Activated T-helper 1 cell treated with anti-CD3 and anti-CD28 coated beads, Interleukin-2, amount 50 U/mL, for 16 hours (primary cell): ENCODE measurements at places on chromosomes 2 and 18.

DNA sequence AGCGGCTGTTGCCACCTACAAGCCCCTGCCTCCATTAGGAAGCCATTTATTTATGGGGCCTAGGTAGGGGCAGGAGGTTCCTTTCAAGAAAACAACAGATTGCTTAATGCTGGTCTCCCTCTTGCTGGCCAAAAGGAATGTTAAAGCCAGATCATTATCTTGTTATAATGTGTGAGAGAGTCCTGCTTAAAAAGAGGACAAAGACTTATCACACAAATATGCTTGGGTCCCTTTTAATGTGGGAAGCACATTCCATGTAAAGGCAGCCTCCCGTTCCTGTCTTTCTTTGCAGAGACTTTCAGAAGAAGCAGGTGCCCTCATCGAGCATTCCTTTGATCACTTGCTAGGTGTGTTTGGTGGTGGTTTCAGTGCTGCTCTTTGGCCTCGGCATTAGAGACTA, 76.4 kb downstream of the AGAP1 start:
- DNase-seq, result no peak

DNA sequence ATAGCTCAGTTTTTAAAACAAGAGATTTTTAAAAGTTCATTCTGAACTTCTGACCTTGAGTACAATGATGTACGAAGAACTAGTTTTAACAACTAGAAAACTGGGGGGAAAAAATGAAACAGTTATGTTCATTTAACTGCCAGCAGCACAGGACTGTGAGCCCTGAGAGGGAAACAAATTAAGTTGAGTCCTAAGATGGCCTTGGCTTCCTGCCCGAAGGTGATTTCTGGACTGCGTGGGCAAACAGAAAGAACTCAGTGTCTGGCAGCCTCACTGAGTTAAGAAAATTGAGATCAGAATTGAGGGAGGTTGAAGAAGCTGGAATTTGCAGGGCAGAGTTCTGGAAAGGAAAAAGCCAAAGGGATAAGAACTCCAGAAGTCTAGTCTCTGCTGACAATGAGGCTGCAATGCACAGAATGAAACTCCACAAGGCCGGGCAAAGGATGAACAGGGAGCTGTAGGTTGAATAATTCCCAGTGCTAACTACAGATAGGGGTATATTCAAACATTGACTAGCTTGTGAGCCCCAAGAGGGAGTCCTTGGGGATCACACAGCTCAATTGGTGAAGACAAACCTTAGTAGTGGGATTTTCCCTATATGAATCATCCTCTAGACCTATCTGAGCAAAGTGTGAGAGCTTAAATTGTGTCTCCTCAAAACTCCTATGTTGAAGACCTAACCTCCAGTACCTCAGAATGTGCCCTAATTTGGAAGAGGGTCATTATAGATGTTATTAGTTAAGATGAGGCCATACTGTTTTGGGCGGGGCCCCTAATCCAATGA, 13.1 kb upstream of the CRACDL start:
- DNase-seq, result no peak

GRCh38 chr18:63083555-63083954, 236.0 kb downstream of the BCL2 start:
- DNase-seq, result no peak

DNA sequence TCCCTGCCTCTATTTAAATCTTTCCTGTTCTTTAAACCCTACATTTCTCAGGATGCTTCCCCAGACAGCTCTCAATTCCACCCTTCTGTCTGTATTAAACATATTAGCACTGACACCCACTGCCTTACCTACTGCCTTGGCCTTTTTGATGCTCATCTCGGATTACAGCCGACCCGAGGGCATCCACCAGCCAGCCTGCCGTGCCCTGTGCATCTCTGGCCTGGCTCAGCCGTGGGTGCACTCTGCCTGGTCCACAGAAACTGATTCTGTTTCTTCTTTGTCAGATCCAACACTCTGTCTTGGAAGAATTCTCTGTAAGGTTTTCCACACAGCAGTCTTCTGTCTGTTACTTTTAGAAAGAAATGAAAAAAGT, 27.2 kb downstream of the TANC1 start:
- DNase-seq, result no peak

DNA sequence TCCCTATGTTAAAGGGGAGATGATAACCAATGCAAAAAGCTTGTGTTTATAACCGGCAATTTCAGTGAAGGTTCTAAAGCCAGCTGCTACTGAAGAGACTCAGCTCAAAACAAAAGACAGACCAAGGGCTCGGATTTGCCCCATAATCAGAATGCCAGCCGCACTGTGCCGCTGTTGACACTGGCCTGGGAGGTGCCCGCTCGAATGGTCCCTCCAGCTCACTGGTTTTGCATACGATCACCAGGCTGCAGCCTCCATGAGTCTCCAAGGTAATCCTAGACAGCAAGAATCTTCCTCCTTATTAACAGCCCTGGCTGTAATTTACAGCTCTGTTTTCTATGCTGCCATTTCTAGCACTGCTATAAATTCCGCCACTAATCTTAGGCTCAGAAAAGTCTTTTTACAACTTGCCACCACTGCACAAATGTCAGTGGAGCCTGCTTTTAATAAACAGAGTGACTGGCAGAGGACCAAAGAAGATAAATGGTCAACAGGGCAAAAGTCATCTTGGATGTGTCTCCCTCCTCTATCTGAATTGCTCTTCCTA, 155.7 kb upstream of the SH3BP4 start:
- no peak for DNase-seq

DNA sequence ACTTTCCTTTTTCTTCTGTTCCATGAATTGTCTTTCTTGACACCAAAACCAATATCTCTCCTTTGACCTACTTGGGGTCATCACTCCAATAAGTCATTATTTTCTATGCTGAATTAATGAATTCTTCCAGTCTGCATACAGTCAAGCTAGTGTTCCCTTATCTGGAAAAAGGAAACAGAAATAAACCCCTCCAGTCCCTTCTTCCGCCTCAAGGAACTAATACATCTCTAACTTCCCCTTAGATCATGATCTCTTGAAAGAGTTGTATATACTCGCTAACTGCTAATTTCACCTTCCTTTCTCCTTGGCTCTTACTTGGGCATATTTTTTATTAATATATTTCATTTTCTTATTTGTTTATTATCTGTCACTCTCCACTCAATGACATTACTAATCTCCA, 7.3 kb upstream of the ARHGAP15 start:
- DNase-seq, result no peak

- no peak for DNase-seq
Measured at GRCh38 chr18:58525517-58525916, 103.4 kb downstream of the ALPK2 start.

- no peak for DNase-seq
Measured at GRCh38 chr2:6960659-6961058, 43.4 kb downstream of the RNF144A start.

- DNase-seq, result no peak
Measured at GRCh38 chr2:150370561-150370960, 116.9 kb downstream of the RND3 start.

DNA sequence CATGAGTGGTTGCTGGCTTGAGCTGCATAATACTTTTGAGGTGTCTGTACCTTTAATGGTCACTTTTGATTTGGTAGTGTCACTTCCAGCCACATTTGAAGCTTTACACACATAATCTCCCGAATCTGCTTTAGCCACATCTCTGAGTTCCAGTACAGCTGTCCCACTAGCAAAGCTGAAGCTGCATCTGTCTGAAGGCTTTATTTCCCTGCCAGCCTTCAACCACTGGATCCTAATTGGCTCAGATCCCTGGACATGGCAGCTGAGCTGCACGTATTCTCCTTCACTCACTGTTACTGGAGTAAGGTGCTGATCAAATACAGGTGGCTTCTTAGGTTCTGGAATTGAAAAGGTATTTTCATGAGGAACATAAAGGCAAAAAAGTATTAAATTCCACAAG, 99.7 kb downstream of the TTN start:
- no peak for DNase-seq

DNA sequence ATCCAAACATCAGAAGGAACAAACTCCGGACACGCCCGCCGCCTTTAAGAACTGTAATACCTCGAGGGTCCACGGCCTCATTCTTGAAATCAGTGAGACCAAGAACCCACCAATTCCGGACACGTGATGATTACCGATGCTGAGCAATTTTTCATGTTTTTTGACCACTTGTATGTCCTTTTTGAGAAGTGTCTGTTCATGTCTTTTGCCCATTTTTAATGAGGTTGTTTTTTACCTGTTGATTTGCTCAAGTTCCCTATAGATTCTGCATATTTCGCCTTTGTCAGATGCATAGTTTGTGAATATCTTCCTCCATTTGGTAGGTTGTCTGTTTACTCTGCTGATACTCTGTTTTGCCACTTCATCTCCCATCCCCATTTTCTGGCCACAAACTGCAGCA, 150.4 kb downstream of the IRS1 start:
- no peak for DNase-seq

GRCh38 chr2:173669271-173669853, 295.8 kb downstream of the SP3 start:
- no peak for DNase-seq

DNA sequence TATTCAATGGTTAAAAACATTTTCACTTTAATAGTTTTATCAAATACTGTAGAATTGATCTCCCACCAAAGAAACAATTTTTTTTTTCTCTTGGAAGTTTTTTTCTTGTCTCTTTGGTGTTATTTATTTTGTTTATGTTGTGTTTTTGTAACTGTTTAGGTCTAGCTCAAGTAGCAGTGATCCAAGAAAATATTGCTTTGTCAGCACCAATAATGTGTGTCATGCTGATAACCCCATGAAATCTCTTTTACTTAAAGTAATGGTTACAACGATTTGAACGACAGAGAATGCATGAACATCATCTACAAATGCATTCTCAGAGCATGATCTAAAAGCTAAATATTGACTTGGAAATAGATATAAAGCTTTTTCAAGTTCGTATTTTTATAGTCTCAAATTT, 122.9 kb downstream of the DOK6 start:
- DNase-seq, result no peak

DNA sequence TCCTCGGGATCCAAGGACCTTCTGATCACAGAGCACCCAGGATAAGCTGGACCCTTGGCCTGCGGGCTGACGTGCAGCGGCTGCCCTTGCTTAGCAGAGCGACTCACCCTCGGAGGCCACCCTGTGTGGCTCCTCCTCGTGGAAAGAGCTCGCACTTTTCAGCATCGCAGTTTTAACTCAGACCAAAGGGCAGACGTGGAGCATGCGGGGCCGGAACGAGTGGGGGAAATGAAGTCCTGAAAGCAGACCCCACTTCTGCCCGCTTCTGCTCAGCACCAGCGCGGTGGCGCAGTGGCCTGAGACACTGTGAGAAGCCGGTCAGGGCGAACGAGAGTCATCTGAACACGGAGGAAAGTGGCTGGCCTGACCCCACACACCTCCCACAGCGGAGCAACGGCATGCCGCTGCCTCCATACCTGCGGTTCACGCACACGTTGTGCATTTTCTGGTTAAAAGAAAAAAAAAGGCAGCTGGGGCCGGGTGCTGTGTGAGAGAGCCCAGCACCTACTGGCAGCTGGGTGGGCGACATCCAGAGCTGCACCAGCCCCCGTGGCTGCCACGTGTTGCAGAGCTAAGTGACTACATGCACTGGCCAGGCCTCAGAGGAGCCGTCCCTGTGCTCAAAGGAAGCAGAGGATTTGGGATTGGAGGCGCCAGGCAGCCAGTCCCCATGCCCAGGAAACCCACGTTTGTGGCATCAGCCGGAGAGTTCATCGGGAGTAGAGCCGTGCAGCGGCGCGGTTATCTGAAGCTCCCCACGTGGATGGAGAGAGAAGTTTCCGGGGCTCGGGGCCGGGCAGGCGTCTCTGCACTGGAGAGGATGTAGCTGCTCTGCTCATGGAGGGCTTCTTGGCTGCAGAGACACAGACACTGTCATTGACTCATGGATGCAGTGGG, 89.7 kb downstream of the USP40 start:
- no peak for DNase-seq

DNA sequence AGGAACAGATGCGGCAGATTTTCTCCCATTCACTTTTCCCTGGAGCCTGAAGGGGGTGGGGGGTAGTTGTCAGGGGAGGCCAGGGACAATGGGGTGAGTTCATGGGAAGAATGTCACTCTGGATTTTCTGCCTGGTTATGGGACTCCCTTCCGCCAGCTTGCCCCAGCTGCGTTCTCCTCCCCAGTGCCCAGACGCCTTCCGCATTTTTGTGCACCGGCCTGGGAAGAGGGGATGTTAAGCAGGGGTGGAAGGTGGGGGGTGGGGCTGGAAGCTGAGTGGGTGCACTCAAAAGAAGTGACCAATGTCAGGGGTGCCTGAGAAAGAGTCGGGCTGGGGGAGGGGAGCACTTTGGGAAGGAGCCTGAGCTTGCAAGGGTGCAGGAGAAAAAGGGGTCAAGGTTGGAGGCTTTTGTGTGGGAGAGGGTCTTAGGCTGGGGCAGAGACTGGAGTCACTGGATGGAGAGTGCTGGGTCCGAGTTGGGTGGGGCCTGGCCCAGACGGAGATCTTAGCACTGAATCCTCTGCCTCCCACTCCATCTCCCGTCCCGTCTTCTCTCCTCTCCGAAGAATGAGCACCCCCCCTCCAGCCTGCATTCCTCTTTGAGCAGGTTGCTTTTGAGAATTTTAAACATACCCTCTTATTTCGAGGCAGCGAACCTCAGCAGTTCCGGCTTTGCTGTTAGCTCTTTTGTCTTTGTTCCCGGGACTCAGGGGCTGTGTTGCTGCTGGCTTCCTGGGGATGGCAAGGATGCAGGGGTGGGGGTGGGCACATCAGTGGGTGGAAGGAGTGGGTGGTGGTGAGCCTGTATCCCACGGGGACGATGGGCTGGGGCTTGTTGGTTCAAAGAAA, 2.7 kb downstream of the IGFBP2 start:
- DNase-seq, result no peak

- DNase-seq, result no peak
Measured at GRCh38 chr2:34936089-34936488, 1337.0 kb upstream of the FAM98A start.

- no peak for DNase-seq
Measured at GRCh38 chr18:32915516-32915915, 142.7 kb upstream of the KLHL14 start.

DNA sequence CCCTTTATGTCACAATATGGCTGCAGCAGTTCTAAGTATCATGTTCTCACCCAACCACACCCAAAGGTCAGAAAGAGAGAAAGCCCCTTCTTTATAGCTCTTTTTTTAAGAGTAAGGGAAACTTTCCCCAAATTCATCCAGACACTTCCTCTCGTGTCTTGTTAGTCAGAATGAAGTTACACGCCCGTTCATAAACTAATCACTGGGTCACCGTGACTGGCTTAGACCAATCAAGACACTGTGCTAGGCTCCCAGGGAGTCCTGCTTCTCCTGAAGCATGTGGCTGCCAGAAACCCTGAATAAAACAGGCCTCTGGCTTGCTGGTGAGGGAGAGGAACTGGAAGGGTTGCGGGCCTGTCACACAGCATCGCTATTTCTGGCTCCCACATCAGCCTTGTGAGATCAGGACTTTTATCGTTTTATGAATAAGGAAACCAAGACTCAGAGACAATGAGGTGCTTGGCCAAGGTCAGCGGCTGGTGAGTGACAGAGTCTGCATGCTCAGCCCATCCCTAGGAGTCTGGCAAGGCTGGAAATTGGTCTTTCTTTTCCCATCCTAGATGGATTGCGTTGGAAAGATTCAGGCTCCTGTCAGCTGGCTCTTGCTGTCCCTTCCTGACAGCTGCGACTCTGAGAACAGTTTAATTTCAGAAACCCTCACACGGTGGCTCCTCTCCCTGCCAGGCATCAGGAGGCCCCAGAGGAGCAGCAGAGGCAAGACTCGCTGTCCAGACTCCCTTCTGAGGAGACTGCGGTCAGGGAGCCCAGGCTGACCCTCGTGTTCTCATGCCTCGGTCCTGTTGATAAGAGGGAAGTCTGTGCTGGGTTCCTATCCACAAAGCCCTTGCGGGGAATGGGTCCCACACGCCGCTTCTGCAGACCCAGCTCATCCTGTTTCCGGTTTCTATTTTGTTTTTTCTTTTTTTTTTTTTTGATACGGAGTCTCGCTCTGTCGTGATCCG, 104.5 kb upstream of the TAF1B start:
- DNase-seq, result no peak
